ENCODE measurements at places on chromosomes 5 and 9.

- DNase-seq, result no peak
Observed at GRCh38 chr9:127313042-127313560, 48.5 kb downstream of the GARNL3 start.

DNA sequence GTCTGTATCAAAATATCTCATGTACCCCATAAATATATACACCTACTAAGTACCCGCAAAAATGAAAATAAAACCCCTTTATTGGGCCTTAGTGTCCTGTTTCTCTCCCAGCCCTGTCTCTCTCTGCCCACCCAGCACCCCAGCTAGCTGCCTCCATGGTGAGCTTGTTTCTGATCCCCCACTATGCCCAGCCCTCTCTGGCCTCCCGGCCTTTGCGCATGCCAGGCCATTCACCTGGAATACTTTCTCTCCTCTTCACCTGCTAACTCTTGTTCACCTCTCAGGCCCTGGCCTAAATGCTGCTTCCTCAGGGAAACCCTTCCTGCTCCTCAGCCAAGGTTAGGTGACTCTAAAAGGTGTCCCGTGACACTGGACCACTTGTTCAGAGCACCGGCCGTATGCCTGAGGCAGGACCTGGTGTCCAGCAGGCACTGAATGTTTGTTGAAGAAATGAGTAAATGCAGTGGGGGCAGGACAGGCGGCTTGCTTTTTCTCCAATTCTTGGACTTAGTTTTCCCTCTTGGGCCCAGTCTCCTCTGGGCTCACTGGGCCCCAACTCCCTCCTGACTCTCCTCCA, 58.5 kb downstream of the PSD2 start:
- DNase-seq, result no peak

DNA sequence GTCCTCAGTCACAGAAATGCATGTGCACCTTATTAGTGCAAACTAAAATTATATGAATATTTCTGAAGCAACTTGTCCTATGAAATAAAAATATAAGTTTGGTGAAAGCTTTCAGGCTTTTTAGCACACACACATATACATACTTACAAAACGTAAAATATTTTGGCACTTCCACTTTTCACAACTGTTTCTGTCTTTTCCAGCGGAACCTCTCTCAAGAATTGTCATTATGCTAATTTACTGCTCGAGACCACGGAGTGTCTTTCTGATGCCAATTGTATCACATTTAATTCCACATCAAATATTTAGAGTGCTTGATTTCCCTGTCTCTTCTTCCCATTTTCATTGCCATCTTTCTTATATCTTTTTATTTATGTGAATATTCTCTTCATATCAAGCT, 100.4 kb downstream of the MEF2C start:
- DNase-seq, result no peak

GRCh38 chr5:17748941-17749340, 114.7 kb downstream of the TAF11L14 start:
- no peak for DNase-seq

DNA sequence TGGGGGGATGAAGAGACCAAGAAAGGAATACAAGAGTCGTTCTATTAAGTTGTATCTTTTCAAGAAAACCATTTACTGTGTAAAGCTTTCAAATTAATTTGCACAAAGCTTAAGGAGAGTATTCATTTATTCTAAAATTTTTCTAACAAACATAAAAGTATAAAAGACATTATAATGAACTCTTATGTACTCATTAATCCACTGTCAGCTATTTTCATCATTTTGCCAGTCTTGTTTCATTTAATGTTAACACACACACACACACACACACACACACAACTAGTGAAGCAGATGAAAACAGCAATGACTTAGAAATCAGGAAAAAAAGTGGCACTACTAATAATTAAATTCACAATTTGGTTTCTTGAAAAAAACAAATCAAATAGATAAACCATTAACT, 176.7 kb downstream of the TLE1 start:
- DNase-seq, result no peak

DNA sequence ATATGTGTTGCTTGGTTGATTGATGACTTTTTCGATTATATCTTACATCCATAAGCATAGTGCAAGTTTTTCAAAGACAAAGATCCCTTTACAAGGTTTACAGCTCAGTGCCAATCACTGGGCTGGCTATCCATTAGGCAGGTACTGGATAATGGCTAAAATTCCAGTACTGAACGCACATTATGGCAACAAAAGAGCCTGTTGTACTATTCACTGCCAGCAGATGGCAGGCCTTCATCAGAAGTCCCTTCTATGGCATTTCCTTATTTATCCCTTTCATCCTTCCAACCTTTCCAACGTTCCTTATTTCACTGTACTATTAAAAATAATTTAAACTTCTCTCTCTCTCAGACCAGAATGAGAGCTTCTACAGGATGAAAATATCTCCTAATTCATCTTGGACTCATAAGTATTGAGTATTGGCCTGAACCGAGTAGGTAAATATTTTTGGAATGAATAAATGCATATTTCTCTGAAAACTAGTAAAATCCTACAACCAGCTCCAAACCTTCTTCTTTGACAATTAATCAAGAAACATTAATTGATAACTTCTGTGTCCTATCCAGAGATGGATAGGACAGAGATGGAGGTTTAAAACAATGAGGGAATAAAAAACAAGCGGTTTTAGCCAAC, 6.7 kb upstream of the WNT8A start:
- peak; percentile 44 for DNase-seq

GRCh38 chr5:134236318-134236717, 10.4 kb upstream of the PPP2CA start:
- no peak for DNase-seq

- no peak for DNase-seq
Observed at GRCh38 chr5:176410486-176411180, 5.7 kb downstream of the CLTB start.

DNA sequence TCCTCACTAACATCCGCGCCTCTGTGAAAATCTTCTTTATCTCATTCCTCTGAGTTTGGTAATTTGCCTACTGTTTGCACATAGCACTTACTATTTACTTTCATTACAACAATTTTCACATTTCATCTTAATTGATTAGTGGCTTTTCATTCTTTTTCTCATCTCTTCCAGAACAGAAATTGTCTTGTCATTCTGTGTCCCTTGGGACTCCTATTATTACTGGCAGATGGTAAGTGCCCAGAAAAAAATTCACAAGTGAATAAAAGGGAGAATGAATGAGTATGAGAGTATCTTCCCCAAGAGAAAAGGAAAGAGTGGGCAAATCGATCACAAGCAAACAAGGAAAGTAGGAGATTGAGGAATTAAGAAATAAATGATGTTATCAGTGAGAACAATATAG, 876.1 kb downstream of the TLE4 start:
- no peak for DNase-seq

DNA sequence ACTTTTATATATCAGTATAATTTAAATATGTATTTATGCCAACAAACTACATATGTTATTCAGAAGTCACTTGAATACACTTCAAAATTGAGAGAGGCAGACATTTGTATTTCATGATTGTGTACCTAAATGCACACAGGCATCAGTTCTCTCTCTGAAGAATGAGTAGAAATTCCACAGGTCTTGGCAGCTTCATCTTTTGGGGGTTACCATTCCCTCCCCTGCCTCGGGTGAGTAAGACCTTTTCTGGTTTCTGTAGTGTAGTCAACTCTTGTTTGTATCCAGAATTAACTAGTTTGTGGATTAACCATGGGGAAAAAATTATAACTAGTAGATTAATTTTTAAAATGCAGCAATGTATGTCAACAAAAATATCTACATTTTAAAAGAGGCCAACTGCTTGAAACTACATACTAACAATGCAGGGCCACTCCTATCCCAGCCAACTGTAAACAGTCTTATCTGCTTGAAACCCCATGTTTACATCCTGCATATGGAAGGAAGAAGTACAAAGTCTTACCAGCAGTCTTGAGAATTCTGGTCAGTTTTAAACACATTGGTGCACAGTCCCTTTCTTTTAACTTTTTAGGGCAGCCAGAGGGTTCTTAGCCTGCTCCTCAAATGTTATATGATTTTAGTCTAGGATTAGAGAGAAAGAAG, 339.6 kb upstream of the KIF2A start:
- DNase-seq, result no peak

GRCh38 chr5:1428107-1428506, 17.1 kb downstream of the SLC6A3 start:
- DNase-seq, result no peak

DNA sequence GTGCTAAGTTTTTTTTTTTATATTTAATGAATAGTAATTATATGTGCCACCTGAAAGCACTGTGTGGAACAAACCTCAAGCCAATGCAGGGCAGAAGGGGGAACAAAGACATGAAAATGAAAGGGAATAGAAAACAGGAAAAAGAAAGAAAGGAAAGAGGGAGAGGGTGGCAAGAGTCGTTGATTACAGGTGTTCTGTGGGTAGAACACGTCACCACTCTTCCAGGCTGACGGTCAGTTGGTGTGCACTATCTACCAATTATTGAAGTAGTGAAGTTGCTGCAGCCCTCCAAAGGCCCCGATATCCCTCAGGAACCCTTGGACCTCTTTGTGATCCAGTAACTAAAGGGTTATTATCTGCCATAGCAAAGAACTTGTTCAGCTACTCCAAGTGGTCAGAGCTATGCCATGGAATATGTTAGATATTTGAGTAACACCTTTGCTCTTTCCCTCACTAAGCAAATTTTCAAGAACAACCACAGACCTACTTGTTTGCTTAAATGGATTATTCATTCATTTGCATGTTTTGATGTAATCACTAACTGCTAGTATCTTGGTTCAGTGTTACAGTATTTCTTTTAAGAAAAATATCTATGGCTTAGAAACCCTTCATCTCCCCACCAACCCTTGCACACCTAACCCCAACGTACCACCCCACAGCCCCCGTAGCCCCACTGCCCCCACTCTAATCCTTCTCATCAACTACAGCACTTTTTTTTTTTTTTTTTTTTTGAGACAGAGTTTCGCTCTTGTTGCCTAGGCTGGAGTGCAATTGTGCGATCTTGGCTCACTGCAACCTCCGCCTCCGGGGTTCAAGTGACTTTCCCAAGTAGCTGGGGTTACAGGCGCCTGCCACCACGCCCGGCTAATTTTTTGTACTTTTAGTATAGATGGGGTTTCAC, 31.3 kb downstream of the FYB1 start:
- no peak for DNase-seq

GRCh38 chr5:109953761-109954160, 264.0 kb downstream of the MAN2A1 start:
- DNase-seq, result no peak

- no peak for DNase-seq
Observed at GRCh38 chr9:7799944-7800285, 337 bp upstream of the DMAC1 start.

DNA sequence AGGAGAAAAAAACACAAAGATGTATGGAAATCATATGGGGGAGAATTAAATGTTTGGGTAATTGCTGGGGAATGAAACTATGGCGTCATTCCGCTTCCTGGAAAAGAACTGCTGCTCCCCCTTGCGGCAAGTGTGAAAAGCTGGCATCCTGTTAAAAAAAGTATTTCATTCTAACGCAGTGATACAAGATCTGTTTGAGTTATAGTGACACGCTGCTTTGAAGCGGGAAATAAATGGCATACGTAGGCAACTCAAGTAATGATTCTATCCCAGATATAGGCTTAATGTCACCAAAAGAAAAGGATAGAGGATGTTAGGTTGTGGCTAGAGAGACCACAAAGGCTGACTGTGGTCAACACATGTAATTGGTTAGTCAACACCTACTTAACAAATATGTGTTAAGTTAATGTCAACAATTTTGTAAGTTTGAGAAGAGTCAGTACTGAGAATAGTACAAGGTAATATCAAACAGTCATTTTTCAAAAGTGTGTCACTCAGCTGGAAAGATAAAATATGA, 70.2 kb upstream of the ALDH1A1 start:
- DNase-seq, result no peak

- no peak for DNase-seq
Observed at GRCh38 chr5:54671111-54671531, 153.6 kb downstream of the SNX18 start.

GRCh38 chr9:615756-616155, 225.7 kb upstream of the DMRT1 start:
- DNase-seq, result no peak

DNA sequence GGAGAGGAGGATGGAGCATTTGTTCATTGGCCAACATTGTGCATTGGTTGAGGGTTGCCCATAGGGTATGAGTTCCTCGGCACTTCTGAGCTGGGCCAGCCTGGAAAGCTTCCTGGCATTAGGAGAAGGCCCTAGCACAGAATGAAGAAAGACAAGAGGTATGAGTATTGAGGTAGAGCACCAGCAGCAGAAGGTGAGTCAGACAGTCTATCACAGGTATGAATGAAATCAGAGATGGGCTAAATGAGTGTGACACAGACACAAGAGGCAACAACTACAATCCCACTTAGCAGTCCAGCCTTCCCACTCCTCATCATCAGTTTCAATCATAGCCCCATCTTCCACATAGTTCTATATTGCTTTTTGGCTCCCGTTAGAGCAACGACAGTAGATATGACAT, 25.4 kb upstream of the TGFBR1 start:
- DNase-seq, result no peak

DNA sequence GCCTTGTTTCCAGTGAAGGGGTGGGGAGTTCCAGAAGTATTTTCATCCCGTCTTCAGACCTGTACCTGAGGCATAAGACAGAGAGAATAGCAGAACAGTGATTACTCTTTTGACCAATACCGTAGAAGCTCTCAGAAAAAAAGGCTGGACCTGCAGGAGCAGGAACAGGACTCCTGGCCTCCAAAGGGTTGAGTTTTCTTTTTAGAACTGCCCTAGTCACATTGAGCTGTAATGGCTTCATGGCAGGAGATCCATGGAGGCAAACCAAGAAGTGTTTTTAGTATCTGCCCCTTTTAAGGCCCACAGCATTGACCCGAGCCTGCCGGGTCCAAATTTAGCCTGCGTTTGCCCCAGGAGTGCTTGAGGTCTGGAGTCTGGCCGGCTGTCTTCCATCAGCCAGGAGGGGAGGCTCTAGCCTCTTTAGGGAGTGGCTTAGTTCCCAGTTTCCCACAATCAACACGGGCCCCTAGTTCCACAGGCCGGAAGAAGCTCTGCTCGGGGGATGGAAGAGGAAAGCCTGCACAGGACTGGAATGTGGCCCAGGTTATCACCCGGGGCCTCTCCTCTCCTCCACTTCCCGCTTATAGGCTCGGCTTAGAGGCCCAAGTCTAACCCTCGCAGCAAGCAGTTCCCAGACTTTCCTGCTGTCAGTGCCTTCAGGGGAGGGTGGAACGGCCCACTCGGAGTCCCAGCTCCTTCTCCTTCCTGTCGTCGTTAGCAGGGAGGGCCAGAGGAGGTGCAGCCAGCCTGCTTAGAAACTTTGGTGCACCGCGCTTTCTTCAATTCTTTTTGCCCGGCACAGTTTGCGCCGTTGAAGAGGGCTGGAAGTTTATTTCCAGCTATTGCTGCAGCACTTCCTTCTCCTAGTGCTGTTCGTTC, 80.7 kb downstream of the C9orf152 start:
- no peak for DNase-seq
